Activated naive CD4-positive, alpha-beta T cell treated with anti-CD3 and anti-CD28 coated beads, Interleukin-2, amount 50 U/mL, for 72 hours (primary cell): ENCODE measurements at places on chromosomes 12 and 14. TPM values are rescaled to one million over a fixed set of nuclear protein-coding genes. Genes with fewer than 3 reads are reported as not detected.

GRCh38 chr12:127619869-127620734, 646.9 kb upstream of the TMEM132C start:
- DNase-seq, result no peak

- DNase-seq, result no peak
Observed at GRCh38 chr12:124328116-124328515, 33.2 kb downstream of the RFLNA start.

MSRB3 gene
- total RNA-seq, result not detected

- DNase-seq, result no peak
Observed at GRCh38 chr12:52415870-52416750, 10.0 kb upstream of the KRT82 start.

DNA sequence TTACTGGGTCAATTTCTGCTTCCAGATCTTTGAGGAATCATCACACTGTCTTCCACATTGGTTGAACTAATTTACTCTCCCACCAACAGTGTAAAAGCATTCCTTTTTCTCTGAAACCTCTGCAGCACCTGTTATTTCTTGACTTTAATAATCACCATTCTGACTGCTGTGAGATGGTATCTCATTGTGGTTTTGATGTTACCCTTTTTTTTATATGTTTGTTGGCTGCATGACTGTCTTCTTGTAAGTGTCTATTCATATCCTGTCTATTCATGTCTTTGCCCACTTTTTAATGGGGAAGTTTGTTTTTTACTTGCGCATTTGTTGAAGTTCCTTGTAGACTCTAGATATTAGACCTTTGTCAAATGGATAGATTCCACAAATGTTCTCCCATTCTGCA, 324.9 kb downstream of the NAV3 start:
- DNase-seq, result no peak

SAV1 gene
- 7.1 TPM for total RNA-seq

GRCh38 chr14:73759183-73759713, 45.1 kb upstream of the PNMA1 start:
- no peak for DNase-seq

- no peak for DNase-seq
Observed at GRCh38 chr12:6250343-6250742, 50.1 kb downstream of the CD9 start.
